ENCODE measurements at places on chromosomes 2 and 18.

DNA sequence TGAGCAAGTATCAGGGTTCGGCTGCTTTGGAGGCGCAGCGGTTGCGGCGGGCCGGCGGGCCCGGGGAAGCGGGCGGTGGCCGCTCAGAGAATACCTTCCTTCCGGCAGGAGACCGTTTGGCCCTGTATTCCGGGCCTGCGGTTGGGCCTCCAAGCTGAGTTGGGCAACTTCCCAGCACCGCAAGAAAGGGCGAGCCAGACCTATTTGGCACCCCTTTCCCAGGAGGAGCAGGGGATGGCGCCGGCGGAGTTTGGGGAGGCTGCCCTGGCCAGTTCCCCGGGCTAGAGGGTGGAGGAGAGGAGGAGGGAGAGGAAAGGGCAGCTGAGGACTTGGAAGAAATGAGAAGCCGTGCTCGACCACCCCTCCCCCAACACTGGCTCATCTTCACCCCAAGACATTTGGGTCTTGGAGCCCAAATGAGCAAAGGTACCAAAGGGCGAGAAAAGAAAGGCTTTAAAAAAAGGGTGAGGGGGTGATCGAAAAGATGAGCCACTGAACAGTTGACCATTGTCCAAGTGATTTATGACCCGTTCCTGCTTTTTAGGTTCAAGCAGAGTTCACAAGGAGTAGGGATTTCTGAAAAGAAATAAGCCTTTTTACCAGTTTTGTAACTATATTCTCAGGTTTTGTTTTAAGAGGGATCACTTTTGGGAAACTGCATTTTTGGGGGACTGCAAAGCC, 8.4 kb downstream of the HOXD3 start:
- DNase-seq, result no peak

GRCh38 chr2:142858961-142859360, 18.5 kb upstream of the KYNU start:
- no peak for DNase-seq

DNA sequence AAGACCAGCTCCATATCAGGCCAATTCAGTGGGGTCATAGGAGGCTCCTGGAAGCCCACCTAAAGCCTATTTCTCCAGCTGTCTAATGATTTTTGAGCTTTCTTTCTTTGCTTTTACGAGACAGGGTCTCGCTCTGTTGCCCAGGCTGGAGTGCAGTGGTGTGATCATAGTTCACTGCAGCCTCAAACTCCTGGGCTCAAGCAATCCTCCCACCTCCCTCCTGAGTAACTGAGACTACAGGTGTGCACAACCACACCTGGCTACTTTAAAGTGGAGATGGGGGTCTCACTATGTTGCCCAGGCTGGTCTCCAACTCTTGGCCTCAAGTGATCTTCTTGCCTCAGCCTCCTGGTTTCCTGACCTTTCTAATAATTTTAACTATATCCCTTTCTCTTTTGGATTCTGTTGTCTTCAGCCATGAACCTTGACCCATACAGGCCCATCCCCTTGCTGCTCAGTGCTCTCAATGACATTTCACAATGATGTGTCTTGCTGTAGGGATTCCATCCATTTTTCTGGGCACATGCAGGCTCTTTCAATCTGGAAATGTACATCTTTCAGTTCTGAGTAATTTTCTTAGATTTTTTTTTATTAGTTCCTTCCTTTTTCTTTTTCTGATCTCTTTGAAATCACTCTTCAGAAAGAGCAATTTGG, 29.7 kb downstream of the GNLY start:
- DNase-seq, result no peak

DNA sequence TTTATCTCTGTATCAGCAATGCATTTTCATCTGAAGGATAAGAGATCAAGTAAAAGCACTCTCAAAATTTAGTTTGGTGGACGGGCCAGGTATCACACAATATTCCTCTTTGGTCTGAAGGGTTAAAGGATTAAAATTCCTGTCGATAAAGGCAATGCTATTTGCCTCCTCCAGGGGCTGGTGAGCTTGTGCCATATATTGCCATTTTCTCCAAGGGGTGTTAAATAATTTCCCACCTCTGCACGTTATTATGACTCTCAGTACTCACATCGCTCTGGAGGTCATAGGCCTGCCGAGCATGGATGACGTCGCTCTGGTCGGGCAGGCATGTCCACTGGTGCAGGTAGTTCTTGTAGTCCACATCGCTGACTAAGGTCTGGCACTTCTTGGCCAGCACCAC, 94.2 kb downstream of the NEB start:
- DNase-seq, result no peak

- no peak for DNase-seq
These were observed 353.6 kb upstream of the FANCL start for GRCh38 chr2:58594762-58595161.

Measured in MV-4-11 (cell line).